T-helper 1 cell (primary cell): ENCODE measurements at places on chromosomes 12 and 14.

DNA sequence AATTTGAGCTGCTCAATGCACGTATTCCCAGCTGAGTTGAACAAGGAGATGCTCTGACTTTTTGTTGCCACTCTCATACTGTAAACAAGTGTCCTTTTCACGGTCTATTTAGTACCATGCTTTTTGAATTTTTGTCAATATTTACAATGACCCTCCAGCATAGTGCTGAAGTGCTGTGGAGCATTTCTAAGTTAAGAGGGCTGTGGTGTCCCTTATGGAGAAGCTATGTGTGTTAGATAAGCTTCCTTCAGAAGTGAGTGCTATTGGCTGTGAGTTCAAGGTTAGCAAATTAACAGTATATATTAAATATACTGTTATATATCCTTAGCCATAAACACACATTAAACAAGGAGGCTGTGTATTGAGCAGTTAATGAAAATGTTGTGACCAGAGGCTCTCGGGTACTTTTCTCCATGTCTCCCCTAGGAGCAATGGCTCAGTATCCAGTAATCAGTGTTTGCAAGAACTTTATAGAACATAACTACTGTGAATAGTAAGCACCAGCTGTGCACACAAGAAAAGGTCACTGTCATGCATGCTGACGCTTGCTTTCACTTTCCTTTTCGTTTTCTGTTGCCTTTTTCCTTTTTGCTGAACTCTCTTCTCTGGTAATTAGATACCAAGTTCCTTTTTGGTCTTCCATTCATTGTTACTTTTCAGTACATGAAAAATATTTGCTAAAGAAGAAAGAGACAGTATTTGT is 187.2 kb upstream of the NEDD1 start:
- DNase-seq = no peak

DNA sequence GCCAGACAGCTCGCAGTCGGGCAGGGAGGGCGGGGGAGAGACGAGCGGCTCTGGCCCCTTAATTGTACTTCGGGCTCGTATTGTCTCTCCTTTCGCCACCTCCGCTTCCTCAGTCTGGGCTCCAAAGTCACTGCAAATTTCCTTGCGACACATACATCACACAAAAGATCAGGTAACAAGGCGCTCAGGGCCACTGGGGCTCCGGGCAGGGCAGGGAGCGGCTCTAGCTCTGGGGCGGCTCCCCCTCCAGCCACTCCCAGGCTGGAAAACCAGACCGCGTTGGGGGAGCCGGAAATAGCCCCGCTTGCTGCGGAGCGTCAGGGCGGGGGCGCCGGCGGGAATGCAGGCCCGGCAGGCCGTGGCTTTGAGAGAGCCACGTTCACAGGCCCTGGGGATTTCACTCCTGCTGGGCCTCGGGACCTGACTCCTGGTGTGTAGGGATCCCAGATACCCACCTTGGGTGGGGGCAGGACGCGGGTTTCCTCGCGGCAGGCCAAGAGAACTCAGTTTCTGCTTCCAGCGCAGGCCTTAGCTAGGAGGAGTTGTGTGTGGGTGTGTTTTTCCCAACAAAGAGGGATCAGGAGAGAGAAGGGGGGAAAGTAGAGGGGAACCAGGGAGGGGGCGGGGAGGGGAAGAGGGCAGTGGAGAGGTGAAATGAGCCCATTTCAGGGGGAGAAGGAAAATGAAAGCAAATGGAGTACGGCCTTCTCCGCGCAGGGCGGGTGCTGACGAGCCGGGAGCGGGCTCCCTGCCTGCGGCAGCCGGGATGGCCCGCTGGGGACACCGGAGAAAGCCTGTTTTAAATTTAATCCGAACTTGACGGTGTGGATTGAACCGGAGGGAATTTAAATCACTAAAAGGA is 4.4 kb upstream of the HOXC9 start:
- no peak for DNase-seq

GRCh38 chr12:10155966-10156365 is 16.0 kb downstream of the OLR1 start:
- no peak for DNase-seq

GRCh38 chr14:51482102-51482501 is 169.6 kb upstream of the FRMD6 start:
- no peak for DNase-seq

DNA sequence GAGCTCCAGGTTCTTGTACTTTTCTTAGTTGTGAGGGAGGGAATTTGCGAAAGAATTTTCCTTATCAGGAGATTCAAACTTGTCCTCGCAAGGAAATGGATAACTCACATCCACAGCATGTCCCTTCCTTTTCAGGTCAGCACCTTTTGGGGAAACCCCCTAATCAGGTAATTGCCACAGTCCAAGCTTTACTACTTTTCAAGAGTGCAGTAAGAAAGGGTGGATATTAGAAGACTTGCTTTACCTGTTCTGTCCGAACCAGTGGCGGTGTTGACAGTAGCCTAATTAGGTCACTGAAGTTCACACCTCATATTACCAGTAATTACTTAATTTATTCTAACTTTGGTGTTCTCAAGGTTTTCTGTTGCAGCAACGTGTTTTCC is 6.7 kb upstream of the C12orf50 start:
- no peak for DNase-seq

DNA sequence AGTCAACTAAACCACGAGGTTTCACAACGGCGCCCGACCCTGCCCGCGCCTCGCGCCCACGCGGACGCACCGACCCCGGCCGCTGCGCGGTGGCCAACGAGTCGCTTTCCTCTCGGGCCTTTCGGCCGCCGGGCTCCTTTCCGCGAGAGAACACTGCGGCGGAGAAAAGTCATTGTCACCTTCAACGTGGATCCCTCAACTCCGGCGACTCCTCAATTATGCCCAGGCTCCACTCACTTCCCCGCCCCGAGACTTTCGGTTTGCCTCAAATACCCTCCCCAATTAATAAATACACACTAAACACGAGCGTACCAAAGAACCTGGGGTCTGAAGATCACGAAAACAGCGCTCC is 450 bp downstream of the SINHCAF start:
- no peak for DNase-seq

GRCh38 chr14:43449291-43449690 is 1057.8 kb downstream of the FSCB start:
- DNase-seq = no peak

- no peak for DNase-seq
Observed at GRCh38 chr12:48280572-48280971, 70.1 kb downstream of the ZNF641 start.

DNA sequence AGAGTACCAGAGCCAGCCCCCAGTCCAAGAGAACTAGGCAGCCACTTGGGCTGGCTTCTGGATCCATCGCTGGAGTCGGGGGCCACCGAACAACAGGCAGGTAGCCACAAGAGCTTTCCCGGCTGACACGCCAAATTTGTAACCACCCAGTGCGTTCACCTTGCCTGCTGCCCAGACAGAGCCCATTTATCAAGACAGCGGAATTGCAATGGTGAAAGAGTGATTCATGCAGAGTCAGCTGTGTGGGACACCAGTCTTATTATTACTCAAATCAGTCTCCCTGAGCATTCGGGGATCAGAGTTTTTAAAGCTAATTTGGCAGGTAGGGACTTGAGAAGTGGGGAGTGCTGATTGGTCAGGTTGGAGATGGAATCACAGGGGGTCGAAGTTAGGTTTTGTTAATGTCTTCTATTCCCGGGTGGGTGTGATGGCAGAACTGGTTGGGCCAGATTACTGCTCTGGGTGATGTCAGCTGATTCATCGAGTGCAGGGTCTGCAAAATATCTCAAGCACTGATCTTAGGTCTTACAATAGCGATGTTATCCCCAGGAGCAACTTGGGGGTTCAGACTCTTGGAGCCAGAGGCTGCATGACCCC is 64.3 kb downstream of the PDE6H start:
- DNase-seq = no peak

- no peak for DNase-seq
Observed at GRCh38 chr14:65268594-65268993, 143.9 kb upstream of the FUT8 start.

DNA sequence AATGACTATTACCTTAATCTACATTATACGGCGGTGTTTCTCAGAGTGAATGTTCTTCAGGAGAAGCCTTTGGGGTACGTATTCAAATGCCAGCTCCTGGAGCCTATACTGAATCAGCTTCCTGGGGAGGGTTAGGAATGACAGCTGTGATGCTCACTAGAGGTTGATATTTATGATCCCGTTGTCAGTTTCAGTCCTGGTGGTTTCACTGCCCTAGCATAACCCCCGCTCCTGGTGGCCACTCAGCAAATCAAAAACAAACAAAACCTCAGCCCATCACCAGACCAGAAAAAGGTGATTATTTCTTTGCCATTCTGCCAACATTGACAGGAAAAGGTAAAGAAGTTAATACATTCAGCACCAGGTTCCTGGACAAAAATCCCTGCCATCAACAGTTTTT is 136.5 kb upstream of the CRY1 start:
- no peak for DNase-seq

DNA sequence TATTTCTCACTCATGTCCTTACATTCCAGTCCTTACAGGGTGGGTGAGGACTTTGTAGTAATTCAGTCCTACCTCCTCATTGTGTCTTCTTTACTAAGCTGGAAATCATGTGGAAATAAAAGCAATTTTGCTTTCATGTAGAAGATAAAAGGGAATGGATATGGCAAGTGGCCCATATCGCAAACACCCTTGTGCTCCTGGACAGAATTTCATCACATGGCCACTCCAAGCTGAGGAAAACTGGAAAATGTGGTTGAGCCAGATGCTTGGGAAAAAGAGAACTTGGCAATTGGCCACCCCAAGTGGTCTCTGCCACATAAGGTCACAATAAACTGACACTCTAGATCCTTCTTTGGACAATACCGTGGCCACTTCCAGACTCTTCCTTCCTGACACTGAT is 64.2 kb upstream of the IFNG-AS1 start:
- no peak for DNase-seq

GRCh38 chr12:41205070-41205709 is 17.1 kb downstream of the PDZRN4 start:
- DNase-seq = no peak

DNA sequence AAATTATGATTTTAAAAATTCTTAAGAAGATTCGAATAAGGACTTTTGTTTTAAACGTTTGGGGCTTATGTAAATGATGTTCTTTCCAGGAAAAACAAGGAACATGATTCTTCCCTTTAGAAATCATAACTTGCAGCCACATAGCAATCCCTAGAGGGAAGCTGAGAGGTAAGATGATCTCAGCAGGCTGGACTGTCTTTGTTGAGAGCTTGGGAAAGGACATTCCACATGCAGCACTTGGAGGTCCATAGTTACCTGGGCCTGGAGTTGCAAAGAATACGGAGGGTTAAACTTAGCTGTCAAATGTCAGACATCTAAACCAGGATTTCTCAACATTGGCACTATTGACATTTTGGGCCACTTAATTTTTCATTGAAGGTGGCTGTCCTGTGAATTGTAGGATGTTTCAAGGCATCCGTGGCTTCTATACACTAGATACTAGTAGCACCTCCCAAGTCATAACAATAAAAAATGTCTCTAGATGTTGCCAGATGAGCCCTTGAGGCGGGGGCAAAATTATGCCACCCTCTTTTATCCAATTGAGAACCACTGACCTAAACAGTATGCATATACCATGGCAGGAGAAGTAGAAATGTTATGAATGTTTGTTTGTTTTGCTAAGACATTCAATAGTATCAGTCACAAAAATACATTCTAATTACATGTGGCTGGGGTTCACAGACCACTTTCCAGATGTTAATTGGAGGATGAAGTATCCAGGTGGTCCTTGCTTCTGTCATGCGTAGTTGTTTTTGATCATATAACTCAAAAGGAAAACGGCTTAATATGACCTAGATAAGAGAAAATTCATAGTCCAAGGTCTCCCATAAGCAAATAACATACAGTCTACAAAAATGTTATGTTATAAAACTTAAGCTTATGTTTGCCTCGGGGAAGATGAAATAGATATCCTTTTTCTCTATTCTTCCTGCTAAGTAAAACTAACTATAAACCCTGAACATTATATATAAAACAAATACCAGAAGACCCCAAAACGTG is 30.5 kb downstream of the TTC6 start:
- DNase-seq = no peak

GRCh38 chr12:98002887-98003493 is 512.4 kb upstream of the TMPO start:
- DNase-seq = peak; percentile 23

- no peak for DNase-seq
Observed at GRCh38 chr12:104944252-104944651, 13.8 kb downstream of the SLC41A2 start.

- DNase-seq = no peak
Observed at GRCh38 chr12:78792052-78792698, 72.4 kb upstream of the SYT1 start.

DNA sequence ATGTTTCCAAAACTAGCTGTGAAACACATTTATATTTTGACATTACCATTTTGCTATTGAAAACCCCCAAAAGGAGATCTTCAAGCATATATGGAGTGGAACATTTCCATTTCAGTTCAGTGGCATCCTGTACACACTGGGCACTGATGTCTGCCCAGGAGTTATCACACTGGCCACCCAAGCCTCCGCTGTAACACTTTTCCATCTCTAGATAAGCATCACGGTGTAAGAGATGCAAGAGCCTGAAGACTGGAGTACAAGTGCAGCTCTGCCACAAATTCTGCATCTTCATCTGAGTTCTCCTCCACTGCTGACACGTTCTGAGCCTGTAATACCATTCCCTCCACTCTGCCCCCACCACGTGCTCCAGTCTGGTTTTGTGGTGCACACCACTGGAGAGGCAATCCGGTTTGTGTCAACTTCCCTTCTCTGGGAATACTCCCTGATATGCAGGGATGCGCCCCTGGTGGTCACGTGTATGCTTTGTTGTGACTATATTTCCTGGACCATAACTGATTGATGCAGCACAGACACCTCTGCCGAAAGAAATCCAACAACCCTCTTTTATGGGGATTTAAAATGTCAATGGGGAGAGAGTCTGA is 12.7 kb downstream of the SPTLC2 start:
- no peak for DNase-seq

DNA sequence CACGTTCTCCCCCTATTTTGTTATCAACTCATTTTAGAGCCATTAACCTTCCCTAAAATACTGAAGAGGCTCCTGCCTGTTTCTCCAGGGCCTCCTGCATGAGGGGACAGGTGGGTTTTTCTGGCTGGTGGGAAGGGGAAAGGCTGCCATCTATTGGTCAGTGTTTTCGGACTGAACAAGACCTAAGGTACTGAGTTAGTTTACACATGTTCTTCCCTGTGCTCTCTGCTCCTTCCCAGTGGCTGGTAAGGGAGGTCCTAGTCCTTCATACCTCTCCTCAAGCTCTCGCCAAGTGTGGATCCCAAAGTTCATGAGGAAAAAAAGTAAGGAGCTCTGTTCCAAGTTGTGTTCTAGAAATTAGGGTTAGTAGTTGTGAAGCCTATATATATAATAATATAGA is 357.5 kb downstream of the FSCB start:
- DNase-seq = no peak

GRCh38 chr14:52596861-52597260 is 44.2 kb downstream of the GPR137C start:
- DNase-seq = no peak

- DNase-seq = no peak
Observed at GRCh38 chr14:22088614-22089342, 415.2 kb upstream of the OR4E1 start.

DNA sequence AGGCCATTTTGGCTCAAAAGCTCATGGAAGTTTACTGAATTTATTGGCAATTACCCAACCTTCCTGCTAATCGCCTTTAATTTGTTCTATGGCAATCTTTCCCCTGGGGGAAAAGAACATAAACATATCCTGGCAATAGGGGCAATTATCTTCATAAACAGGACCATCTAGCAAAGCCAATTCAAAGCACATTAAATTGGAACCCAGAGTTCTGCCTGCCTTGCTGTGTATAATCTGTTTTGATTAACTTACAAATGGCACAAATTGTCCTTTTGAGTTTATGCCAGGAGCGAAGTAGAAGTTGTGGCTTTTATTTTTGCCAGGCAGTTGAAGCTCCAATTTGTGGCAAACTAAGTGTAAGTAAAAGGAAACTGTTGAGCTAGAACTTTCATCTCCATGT is 68.6 kb downstream of the C12orf50 start:
- DNase-seq = no peak

GRCh38 chr12:130320536-130320935 is 17.2 kb upstream of the PIWIL1 start:
- no peak for DNase-seq
